Activated naive CD8-positive, alpha-beta T cell treated with anti-CD3 and anti-CD28 coated beads, Interleukin-2, amount 50 U/mL, for 16 hours (primary cell): ENCODE measurements at places on chromosomes 3 and 15.

GRCh38 chr3:53773021-53773436 lies 73.2 kb downstream of the CHDH start:
- no peak for DNase-seq

- no peak for DNase-seq
These were observed 38.4 kb downstream of the CCDC33 start for GRCh38 chr15:74274470-74275038.

DNA sequence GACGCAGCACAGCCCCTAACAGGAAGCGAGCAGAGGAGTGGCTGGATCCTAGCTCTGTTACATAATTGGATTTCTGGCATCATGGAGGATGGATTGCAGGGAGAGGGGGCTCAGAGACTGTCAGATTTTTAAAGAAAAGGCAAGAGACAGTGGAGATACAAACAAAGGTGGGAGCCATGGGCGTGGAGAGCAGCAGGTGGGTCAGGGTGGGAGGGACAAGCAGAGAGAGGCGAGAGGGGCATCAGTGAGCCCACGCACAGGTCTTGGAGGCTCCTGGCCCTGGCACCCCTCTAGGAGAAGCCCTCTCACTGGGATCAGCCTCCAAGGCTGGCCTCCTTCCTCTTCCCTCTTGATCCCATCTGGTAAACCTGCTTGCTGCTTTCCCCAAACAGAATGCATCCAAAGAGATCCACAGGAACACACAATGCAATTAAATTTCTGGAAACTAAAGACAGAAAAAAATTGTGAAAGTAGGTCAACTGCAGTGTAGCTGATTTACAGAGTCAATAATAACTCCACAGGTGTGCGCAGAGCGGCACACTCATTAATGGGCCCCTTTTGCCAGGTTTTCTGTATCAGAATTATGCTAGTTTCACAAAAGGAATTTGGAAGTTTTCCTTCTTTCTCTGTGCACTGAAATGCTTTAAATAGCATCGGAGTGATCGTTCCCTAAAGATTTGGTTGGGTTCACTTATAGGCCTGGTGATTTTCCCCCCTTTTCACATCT lies 66.1 kb downstream of the LSM3 start:
- DNase-seq, result no peak

- DNase-seq, result no peak
These were observed 666.5 kb downstream of the SQOR start for GRCh38 chr15:46301291-46301690.

- no peak for DNase-seq
These were observed 17.5 kb upstream of the BCHE start for GRCh38 chr3:165854696-165855095.

- no peak for DNase-seq
These were observed 4.4 kb downstream of the TGFBR2 start for GRCh38 chr3:30610702-30611368.

GRCh38 chr15:89785774-89786140 lies 9.6 kb downstream of the MESP2 start:
- DNase-seq, result no peak

- no peak for DNase-seq
These were observed 17.3 kb downstream of the NIPA2 start for GRCh38 chr15:22855791-22856190.

- no peak for DNase-seq
These were observed 26.9 kb upstream of the LCTL start for GRCh38 chr15:66592505-66593218.

- DNase-seq, result no peak
These were observed 578 bp upstream of the CEMIP start for GRCh38 chr15:80778621-80778963.

DNA sequence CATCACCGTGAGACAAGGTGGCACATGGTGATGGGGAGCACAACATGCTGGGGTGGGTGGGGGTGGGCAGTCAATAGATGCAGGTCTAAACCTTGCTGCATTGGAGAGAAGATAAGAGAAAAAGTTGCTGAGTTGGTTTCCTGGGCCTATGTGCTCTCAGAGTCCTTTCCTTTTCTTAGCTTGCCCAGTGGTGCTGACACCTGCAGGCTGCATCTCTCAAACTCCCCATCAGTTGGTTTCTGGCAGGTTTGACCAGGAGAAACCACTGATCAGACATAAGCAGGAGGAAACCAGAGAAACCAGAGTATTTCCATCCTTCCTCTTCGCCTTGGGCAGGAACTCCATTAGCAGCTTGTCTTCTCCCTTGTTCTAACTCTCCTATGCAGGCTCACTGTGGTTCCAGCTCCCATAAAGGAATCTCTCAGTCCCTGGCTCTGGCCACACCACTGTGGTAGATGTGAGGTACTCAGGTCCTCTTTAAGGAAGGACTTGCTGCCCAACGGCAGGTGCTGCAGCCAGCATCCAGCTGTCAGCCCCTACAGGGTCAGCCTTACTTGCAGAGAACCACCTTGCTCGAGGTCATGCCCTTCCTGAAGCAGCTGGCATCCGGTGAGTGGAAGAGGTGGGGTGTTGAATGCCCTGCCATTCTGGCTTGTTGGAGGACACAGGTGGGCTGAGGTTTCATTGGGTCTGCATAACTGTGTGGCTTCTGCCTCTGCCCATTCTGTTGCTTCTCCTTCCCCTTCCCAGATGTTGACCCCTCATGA lies 172.3 kb upstream of the ANKRD28 start:
- no peak for DNase-seq

DNA sequence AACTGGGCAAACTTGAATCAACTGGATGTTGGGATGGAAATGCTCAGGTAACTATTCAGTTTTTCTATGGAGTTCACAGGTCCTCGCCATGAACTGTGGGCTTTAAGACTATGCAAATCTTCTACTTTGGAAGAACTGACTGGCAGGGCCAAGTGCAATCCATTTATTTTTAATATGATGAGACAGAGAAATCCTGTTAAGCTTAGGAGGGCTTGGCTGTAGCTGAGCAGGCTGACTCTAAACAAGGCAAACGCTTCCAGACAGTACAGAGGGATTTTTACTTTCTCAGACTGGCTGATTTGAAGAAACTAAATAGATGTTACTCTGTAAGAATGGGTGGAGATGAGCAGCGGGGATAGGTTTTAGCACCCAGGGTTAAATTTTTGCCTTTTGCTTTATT lies 194.2 kb upstream of the ICE2 start:
- DNase-seq, result no peak

GRCh38 chr15:91855241-91855640 lies 1.7 kb downstream of the SLCO3A1 start:
- DNase-seq, result no peak

DNA sequence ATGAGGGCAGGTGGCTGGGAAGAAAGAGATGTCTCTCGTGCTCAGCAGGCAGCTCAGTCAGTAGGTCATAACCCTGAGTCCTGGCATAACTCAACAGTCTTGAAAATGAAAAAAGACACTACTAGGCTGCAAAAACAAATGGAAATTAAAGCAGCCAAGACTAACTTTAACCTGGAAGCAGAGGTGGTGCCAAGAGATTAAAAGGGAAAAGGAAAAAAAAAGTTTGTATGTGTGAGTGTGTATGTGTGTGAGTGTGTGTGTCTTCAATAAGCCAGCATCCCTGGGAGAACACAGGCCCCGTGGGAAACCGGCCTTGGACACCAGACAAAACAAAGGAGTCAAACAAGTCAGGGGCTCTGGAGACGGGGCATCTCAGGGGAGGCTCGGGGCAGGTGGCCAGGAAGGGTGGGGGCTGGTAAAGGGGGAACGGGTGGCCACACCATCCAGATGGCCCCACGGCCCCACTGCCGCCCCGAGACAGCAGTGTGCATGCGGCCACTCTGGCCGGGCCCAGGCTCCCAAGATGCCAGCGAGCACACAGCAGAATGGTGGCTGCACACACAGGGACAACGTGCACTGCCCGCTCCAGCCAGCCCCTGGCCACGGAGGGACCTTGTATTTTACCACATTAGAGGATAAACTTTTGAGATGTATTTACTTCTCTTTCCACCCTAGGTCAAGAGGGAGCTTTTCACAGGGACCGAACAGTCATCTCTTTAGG lies 23.8 kb downstream of the CYFIP1 start:
- no peak for DNase-seq

DNA sequence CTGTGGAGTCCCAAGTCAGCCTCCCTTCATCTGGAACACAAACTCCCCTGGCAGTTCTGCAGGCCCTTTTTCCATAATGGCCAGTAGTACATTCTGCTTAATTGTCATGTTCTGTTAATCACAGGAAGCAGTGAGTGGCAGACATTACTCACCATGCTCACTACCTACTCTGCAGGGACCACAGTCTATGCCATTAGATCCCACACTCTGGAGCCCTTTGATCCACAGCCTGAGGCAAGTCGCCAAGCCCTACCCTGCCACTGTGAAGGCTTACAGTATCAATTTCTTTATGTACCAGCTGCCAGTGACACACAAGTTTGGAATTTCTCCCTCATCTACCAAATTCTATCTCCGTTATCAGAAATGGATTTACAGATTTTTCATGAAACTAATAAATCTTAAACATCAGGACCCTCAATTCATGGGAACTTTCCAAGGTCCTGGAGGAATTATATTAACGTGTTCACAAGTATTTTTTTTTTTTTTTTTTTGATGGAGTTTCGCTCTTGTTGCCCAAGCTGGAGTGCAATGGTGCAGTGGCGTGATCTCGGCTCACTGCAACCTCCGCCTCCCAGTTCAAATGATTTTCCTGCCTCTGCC lies 20.6 kb upstream of the WWTR1 start:
- DNase-seq, result no peak

- no peak for DNase-seq
These were observed 61.6 kb downstream of the DPH6 start for GRCh38 chr15:35484231-35484945.

DNA sequence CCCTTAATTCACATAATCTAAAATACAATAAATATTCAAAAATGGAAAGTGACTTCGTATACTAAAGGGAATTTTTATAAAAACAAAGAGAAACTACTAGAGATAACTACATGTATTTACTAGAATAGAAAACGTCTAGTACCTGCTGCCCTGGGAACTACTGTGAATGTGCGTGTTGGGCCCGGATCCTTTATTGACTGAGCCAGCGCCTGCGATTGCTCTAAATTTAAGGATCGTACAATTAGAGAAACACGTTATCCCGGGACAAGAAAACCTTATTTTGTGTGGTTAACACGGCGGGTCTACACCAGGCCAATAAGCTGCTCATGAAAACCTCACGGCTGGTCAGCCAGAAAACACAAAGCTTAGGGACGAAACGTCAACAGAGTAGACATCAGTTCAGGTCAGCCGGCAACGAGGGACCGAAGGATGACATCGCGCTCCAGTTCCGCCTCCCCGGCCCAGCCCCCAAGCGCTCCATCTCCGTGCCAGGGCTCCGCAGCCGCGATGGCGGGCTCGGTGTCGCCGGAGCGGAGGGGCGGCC lies 555 bp downstream of the TM2D3 start:
- no peak for DNase-seq

- no peak for DNase-seq
These were observed 8.0 kb downstream of the GLT8D1 start for GRCh38 chr3:52697632-52697965.

- no peak for DNase-seq
These were observed 197.1 kb upstream of the KBTBD8 start for GRCh38 chr3:66800941-66801545.

DNA sequence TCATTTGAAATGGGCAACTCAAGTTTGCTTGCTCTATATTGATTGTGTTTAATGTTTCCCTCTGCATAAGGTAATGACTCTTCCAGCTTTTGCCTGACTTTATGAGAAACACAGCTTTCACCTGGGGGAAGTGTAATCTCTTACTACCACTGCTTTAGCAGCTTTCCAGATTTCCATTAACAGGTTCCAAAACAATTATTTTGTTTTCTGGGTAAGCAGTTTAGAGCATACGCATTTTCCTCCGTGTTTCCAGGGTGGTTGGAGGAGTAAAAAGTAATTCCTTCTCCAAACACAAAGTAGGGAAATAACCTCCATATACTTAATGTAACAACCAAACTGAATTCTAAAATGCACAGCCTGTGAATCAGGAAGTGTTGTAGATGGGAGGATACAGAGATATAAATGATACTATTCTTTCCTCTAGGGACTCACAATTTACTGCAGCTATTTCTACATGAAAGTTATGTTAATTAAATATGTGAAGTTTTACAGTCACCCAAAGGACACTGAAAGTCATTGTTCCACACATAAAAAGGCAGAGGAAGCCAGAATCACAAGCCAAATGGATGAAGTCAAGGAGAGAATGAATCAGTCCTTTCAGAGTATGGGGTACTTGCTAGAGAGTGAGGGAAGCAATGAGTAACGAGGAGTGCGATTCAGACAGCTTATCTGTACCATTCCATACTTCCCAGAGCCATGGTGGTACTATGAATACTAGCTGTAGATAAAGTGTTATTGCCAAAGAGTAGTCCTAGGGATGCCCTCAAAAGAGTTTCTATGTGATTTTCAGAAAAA lies 16.6 kb downstream of the ST3GAL6 start:
- DNase-seq, result no peak

- no peak for DNase-seq
These were observed 16.3 kb downstream of the SNAPC5 start for GRCh38 chr15:66481107-66481856.

DNA sequence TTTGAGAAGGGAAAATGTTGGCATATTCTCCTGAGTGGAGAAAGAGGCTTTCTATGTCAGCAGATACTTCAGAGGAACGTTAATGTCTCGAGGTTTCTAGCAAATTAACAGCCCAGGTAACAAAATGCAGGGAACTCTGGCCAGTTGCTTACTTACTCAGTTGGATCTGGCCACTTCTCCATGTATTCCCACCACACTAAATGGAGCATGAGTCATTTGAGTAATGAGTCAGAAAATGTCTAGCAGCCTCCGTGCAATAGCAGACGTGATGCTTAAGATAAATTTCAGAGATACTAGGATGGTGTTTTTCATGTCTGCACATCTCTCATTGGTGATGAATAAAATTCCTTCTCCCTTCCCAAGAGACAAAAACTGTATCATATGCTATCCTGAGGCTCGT lies 671.5 kb downstream of the FHIT start:
- DNase-seq, result no peak

DNA sequence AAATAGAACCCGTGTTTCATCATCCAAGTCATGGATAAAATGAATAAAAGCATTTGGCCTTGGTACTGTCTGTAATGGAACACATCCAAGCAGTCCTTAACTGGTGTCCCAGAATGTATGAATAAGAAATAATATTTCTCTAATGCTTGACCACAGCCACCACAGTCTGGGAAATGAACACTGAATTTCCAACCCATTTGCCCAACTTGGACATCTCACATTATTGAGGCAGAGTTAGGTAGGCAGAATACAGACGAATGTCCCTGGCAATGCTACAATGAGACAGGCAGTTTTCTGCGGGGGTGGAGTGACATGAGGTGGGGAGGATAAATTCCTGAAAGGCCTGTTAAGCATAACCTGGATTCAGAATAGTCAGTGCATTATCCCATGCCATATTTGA lies 245.7 kb downstream of the ZIC1 start:
- no peak for DNase-seq

- no peak for DNase-seq
These were observed 148.2 kb downstream of the CMSS1 start for GRCh38 chr3:99965681-99966408.

DNA sequence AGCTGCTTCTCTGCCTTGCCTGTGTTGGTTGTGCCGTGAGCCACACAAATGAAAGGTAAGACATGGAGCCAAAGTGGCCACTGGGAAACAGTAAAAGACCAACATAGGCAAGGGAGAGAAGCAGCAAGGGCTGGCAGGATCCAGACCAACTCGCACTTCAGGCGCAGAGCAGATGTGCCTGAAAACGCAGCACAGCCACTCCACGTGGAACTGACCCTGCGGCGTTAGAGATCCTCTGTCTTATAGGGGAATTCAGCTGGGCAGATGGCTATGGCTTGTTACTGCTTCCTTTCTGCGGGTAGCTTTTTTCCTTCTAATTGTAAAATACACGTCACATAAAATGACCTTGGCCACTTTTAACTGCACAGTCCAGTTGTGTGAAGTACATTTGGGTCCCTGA lies 10.4 kb upstream of the GHRL start:
- no peak for DNase-seq
